ENCODE measurements at places on chromosomes 12 and 14. TPM values are rescaled to one million over a fixed set of nuclear protein-coding genes. Genes with fewer than 3 reads are reported as not detected.

DYRK2 gene
- total RNA-seq, result 13.6 TPM

MARCHF9 gene
- 7.7 TPM for total RNA-seq

KLRD1 gene
- total RNA-seq, result 0.24 TPM

SLC7A8 gene
- total RNA-seq, result 2.4 TPM

TAPBPL gene
- 3.2 TPM for total RNA-seq

LTBP2 gene
- total RNA-seq, result 37.4 TPM

LRRIQ1 gene
- total RNA-seq, result 0.24 TPM

PSMB5 gene
- total RNA-seq, result 259 TPM

NTS gene
- total RNA-seq, result not detected

PPP1R36 gene
- 0.85 TPM for total RNA-seq

CLEC4E gene
- total RNA-seq, result not detected

OXA1L gene
- total RNA-seq, result 56.9 TPM

RTRAF gene
- total RNA-seq, result 78.4 TPM

FKBP11 gene
- 9.2 TPM for total RNA-seq

COCH gene
- total RNA-seq, result 3.9 TPM

All from tracheal epithelial cell (primary cell).